ENCODE measurements at places on chromosomes 11 and 22.

DNA sequence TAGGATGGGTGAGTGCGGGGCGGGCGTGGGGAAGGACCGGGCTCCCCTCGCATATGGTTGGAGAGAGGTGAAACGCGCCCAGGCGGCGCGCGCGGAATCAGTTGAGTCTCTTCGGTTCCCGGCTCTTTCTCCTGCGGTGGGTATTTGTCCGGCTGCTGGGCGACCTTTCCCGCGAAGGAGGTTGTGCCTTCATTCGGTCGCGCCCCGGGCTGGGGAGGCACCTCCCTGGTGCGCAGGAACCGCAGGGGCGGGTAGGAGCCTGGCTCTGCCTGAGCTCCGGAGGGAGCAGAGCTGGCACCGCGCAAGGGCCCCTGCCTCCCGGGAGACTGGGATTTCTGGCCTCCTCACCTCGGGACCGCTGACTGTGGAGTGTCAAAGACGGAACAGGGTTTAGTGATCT is 27.5 kb downstream of the SAA4 start:
- no peak for DNase-seq

DNA sequence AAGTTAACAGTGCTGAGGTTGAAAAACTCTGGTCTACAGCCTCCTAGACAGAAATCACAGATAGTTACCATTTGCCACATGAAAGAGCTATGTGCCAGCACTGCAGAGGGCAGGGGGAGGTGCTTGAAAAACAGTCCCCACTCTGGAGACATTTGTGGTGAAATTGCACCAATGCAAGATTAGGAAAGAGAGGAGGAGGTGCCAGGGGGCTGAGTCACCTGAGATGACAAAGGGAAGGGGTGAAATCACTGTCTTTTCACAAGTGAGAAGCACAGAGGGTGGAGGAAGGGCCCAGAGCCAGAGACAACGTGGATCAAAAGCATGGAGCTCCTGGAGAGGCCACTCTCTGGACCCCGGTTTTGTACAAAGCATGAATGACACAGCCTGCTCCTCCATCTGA is 196.3 kb downstream of the BUD13 start:
- DNase-seq = no peak

DNA sequence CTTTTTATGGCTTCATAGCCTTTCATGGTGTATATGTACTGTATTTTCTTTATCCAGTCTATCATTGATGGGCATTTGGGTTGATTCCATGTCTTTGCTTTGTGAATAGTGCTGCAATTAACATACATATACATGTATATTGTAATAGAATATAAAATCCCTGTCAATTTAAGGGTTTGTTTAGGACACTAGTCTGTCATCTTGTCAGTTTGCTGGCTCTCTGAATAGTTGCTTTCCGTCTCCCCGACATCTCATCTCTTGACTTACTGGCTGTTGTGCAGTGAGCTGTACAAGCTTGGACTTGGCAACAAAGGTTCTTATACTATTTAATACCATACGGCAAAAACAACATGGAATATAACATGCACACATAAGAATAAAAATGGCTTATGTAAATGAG is 1487.5 kb downstream of the LRRC4C start:
- DNase-seq = no peak

DNA sequence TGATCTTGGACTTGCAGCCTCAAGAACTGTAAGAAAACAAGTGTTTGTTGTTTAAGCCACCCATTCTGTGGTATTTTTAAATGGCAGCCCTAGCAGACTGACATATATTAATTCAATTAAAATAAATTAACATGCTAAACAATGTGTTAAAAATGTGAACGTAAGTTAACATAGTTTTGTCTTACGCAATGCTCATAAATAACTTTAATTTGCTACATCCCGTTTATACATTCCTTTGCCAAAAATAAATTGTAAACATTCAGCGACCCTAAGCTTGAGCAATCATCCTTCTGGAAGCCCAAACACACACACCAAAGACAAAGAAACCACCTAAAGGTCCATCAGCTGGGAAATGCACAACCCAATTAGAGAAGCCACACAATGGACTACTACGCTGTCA is 70.4 kb downstream of the CELSR1 start:
- DNase-seq = no peak

GRCh38 chr11:58024601-58025091 is 965 bp downstream of the OR9Q1 start:
- DNase-seq = peak; percentile 19

DNA sequence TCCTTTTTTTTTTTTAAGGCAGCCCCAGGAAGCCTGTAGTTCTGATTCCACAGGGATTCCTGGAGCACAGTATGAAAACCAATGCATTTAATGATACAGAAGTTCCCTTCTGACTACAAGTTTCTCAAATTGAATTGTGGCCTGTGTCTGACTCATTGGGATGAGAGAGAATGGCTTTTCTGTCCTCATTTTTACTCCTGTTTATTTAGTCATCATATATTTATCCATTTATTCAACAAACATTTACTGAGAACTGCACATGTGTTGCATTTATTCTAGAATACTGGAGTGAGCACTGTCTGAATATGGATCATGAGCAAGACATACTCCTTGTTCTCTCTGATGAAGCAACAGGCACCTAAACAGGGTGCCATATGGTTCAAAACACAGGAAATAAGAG is 231.2 kb downstream of the NTM start:
- DNase-seq = no peak

GRCh38 chr11:19246816-19247215 is 6.1 kb upstream of the E2F8 start:
- DNase-seq = no peak

GRCh38 chr11:76742902-76743301 is 40.3 kb upstream of the TSKU start:
- DNase-seq = no peak

DNA sequence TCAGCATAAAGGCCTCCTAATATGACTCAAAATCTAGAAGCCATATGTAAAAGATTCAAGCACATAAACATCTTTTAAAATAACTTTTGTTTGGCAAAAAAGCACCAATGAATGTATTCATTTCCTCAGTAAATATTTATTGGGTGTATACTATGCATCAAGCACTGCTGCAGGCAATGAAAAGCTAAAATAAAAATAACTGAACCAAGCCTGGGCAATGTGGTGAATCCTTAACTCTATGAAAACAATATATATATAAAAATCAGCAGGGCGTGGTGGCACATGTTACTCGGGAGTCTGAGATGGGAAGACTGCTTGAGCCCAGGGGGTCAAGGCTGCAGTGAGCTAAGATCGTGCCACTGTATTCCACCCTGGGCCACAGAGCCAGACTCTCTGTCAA is 27.8 kb downstream of the PIK3C2A start:
- no peak for DNase-seq

DNA sequence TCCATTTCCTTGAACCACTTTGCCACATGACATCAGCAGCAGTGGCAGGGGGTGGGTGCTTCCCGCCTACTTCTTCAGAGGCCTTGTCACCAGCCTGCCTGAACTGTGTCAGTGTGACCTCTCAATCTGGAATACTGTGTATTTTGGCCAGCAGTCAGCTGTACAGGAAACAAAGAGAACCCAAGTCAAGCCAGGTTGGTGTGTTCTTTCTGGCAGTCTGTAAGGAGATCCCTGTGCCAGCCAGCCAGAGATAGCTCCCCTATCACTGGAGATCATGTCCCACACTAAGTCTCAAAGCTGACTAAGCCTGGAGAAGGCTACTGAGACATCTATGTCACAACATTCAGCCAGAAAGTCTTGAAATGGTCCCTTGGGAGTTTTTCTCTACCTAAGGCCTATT is 142.1 kb downstream of the TRPC6 start:
- no peak for DNase-seq

Measured in retinal pigment epithelial cell (primary cell).